ENCODE measurements at places on chromosomes 5 and 9.

- peak; percentile 38 for DNase-seq
These were observed at the start of gene DAB2IP for GRCh38 chr9:121651295-121652020. Gene DAB2IP (plus strand): TSS chr9:121651634. CDS start chr9:121651776, 142 bp downstream.

DNA sequence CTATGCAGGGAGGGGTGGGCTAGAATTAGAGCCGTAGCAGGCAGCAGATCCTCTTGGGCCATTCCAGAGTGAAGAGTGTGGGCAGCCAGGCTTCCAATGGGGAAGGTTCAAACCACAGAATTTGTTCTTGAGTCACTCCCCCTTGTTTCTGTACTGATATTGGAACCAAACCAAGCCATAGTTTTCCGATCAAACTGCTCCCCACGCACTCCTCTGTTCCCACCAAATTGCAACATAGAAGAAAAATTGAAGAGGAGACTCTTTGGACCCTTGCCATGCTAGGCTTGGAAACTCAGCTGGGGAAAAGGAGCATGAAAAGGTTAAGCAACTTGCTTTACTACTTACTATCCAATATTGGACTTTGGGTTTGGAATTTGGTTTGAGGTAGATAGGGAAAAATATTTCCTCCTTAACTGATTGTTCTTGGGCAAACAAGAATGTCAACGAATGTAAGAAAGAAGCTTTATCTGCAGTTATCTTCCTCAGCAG is 165.8 kb upstream of the NR3C1 start:
- no peak for DNase-seq

- no peak for DNase-seq
These were observed 353 bp downstream of the ACSL6 start for GRCh38 chr5:132010989-132011621.

DNA sequence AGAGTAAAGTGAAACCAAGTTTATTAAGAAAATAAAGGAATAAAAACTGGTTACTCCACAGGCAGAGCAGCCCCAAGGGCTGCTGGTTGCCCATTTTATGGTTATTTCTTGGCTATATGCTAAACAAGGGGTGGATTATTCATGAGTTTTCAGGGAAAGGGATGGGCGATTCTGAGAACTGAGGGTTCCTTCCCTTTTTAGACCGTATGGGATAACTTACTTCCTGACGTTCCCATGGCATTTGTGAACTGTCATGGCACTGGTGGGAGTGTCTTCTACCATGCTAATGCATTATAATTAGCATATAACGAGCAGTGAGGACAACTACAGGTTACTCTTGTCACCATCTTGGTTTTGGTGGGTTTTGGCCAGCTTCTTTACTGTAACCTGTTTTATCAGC is 323.9 kb upstream of the PTGER4 start:
- DNase-seq = no peak

GRCh38 chr9:126226991-126227936 is 99.4 kb upstream of the MVB12B start:
- DNase-seq = no peak

DNA sequence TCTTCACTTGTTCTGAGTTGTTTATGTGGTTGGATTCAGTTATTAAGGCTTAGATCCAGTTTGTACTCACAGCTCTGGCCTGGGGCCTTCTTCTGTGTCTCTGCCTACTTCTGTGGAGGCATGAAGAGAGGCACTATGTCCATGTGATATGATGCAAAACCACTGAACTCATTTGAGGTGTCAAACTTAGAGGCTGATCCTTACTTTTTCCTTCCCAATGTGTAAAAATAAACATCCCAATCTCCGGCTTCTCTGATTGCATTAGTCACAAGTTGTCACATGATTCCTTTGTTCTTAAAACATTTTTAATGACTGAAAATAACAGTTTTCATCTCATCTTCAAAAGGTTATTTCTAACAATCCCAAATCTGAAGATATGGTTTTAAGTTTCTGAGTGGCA is 276.0 kb upstream of the RGMB start:
- no peak for DNase-seq

DNA sequence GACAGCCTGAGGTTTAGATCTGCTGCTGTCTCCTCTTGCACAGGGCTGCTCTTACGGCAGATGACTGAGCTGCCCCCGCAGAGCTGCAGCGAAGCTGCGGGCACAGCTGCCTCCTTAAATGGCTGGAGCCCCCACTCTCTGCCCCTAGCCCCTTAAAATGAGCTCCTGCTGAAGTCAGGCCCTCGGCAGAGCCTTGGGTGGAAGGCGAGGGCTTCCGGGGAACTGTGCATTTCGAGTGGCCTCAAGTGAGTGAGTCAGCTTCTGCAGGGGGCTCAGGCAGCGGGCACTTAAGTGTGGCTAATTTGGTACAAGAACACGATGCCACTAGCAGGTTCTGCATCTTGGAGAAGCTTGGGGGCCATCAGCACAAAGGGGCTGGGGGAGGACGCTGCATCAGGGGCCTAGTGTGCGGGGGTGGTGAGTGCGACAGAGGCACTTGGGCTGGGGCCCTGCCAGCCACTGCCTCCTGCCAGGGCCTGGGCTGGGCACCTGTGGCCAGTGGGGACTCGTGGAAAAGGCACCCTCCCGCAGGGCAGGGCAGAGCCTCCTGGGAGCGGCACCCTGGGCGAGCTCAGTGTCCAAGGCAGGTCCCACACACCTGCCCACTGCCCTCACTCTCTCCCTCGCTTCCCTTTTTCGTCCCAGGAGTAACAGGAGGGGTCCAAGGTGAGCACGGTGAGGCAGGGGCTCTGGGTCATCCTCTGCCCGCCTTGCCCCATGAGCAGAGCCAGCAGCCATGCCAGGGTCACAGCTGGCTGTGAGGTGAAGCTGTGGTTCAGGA is 28.8 kb upstream of the RNU6ATAC start:
- DNase-seq = no peak

- no peak for DNase-seq
These were observed 276.1 kb downstream of the ARHGAP26 start for GRCh38 chr5:143046314-143046713.

DNA sequence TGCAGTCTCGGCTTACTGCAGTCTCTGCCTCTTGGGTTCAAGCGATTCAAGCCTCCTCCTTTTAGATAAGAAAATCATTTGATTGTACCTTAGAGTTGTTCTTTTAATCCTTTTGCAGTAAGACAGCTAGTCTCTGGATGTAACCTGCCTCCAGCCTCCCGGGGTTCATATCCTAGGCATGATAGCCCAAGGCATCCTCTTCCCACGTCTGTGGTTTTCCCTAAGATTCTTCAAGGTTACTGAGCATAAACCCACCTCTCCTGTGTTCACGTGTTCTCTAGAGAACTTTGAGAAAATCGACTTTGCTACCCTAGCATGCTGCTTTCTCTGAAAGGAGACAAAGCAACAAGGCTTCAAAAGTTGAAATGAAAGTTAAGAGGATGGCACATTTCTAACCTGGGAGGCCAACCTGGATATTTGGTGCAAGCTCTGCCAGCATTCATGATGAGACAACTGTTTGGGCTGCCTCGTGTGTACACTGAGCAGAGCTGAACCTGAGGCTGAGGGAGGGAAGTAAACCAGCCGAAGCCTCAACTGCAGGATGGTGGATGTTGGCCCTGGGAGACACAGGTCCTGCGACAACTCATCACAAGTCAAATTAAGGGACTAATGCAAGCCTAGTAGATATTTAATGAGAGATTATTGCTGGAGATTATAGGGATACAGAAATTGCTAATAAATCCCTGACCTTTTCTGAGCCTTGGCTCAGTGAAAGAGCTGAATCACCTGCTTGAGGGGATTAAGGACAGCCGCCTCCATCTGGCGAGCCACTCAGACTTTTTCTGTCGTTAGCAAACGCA is 261.8 kb downstream of the ARHGAP26 start:
- no peak for DNase-seq

GRCh38 chr9:108591121-108591520 is 264.7 kb downstream of the ACTL7B start:
- DNase-seq = no peak

DNA sequence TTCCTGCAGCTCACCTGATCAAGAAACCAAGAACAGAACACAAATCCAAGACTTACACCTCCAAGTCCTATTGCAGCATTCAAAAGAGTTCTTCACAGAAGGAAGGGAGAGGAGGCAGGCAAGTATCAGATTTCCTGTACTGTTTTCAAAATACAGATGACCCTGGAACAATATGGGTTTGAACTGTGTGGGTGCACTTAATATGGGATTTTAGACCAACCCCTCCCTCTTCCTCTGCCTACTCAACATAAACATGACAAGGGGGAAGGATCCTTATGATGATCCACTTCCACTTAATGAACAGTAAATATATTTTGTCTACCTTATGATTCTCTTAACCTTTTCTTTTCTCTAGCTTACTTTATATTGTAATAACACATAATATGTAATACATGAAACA is 104.6 kb downstream of the ELAVL2 start:
- DNase-seq = no peak

- no peak for DNase-seq
These were observed 182.4 kb upstream of the MVB12B start for GRCh38 chr9:126144196-126144595.

DNA sequence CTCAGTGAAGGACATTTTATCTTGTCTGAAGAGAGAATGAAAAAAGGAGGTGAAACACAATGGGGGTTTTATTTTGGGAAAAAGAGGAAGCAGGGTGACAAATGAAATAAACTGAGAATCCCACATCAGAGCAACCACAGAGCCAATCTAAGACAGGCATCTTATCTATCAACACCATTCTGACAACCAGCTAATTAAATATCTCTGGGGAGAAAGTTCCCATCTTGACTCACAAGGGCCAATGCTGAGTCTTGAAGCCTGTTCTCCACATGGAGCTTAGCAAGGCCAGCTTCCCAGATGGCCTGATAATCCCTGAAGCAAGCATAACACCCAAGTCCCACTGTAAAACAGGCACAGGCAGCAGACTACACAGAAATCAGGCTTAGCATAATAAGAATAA is 30.4 kb downstream of the DPYSL3 start:
- no peak for DNase-seq

DNA sequence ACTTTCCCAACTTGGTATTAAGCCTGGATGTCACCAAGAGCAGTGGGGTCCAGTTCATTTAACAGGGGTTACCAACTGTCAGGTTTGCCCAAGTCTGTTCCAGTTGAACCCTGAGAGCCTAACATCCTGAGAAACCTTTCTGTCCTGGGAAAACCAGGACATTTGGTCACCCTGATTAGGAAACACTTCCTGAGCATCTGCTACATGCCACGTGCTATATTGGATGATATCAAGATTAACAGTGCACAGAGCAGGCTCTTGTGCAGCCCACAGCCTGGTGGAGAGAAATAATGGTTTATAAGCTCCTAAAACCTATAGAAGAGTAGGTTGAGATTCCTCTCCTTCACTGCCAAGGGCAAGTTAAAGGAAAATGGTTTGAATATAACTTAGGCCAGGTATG is 102.9 kb upstream of the RAD23B start:
- no peak for DNase-seq

DNA sequence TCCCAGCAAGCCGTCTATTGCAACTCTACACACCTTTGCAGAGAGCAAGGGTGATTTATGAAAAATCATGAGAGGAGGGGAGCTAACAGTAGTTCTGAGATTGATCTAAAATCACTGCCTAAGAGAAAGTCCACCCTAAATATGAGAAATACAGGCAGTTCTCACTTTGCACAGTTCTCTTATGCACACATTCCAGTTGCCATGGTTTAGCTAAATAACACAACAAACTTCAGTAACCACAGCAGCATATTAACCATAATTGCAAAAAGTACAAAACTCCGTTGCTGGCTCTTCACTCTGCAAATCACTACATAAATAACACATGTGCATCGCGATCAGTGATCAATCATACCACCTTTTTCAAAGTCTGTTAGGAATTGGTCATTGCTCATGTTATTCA is 31.1 kb downstream of the PGGT1B start:
- no peak for DNase-seq

DNA sequence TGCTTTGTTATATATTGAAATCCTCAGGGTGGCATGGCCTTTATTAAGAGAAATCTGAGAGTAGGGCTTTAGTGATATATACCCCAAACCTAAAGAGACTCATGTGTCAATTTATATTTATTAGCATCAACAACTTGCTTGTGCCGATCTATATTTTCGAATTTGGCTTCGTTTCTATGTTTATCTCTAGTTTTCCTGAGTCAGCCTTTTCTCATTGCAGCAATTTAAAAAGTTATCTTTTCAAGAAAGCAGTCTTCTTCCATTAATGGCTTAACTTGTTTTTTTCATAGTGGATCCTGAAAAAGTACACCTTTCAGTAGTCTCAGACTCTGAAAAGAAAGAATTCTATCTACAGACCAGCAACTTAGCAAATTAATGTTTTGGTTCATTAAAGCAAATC is 99.9 kb upstream of the KCNN2 start:
- DNase-seq = no peak

GRCh38 chr5:131221888-131222287 is 42.0 kb upstream of the CDC42SE2 start:
- no peak for DNase-seq

DNA sequence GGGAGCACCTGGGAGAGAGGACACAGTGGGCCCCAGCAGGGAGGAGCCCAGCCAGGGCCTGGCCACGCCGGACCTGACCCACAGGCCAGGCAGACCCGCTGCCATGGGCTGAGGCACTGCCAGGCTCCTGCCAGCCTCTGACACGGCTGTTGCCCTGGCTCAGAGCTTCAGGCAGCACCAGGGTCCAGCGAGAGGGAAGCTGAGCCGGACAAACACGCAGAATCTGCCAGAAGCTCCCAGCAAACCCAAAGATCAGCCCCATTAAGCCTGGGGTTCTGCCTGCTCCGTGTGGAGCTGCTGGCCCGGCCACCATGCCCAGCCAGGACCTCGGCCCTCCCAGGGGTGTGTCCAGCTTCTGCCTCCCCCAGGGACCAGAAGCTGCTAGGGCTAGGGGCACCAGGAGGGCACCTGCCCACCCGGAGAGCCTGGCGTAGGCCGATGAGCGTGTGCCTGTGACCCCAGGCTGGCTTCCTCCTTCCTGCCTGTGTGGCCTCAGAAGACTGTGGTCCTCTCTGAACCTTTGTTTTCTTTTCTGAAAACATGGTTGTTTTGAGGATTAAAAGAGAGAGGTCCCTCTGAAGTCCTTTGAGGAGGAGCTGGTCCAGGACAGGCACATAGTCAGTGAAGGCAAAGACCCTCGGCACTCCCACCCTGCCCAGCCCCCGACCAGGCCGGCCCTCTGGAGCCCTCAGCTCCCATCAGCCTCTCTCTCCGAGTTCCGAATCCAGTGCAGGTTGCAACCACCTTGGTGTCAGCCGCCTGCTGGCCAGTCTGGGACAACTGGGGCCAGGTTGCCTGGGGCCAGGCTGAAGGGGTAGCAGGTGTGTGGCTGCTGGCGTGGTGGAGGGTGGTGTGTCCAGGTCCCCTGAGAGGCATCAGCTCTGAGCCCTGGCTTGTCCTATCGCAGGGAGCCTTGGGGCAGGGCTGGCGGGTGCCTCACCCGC is 39.6 kb downstream of the KCNT1 start:
- DNase-seq = no peak

- no peak for DNase-seq
These were observed 80.2 kb upstream of the MIER3 start for GRCh38 chr5:57032151-57032551.

GRCh38 chr5:68242743-68243142 is 27.2 kb downstream of the PIK3R1 start:
- no peak for DNase-seq

Measured in NCI-H1930 (cell line).